ENCODE measurements at places on chromosomes 3 and 15. TPM values are rescaled to one million over a fixed set of nuclear protein-coding genes. Genes with fewer than 3 reads are reported as not detected.

DNA sequence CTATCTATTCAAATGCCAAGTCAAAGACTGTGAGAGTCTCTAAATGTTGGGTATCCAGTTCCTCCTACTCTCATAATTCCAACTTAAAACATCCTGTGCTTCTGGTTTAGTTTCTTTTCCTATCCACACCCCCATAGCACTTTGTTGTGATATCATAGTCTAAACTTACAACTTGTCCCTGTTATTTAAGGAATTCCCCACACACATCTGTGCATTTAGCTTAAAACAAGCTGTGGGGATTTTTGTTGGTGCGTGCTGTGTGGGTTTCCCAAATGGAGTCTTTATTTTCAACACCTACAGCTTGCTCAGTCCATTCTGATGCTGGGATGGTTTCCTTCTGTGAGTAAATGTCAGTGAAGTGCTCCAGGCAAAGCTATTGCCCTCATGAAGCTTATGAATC is 167.3 kb downstream of the GMNC start:
- DNase-seq = no peak

GRCh38 chr15:57245130-57245529 is 131.2 kb upstream of the CGNL1 start:
- DNase-seq = no peak

- DNase-seq = no peak
Observed at GRCh38 chr3:57952208-57952631, 56.0 kb upstream of the FLNB start.

DNA sequence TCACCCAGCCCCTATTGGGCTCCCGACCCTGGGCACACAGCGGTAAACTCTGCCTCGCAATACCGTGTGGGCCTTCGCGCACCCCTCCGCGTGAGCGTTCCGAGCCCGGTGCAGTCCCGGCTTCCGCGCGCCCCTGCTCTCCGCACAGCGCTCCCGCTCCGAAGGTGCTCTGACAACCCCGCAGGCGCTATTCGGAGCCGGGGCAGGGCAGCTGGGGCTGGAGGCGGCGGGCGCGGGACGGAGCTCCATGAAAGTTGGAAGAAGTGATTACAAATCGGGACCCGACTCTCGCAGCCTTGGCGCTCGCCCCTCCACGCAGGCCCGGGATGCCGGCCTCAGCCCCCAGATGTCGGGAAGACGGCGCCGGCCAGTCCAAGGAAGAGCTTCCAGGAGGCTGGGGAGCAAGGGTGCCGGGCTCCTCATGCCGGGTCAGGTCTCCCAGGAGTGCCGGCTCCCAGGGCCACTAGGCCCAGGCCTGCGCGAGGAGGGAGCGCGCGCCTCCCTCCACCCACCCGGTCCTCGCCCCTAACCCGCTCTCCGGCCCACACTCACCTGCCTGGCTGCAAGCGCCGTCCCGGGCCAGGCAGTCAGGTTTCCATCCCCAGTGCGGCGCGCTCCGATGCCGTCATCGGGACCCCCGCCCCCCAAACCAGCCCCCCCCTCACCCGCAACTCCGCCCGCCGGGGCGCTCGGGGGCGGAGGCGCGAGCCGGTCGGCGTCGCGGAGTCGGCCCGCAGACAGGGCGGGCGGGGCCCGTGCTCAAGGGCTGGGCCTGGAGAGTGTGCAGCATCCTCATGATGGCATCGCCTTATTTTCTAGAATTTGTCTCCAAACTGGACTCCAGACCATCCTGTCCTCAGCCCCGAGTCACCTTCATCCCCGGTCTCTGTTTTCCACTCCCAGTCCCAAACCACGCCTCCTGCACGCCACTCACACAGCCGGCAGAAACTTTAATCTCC is at the start of gene KIF7:
KIF7 (minus strand) TSS at position 621 of the 959 bp plus-strand sequence. CDS start 2,537 bp downstream, outside the sequence.
- DNase-seq = no peak

GOLGA8S gene
- polyA plus RNA-seq = 0.91 TPM

ECE2 gene
- not detected for polyA plus RNA-seq

RASL12 gene
- polyA plus RNA-seq = 7.8 TPM

- no peak for DNase-seq
Observed at GRCh38 chr3:6467186-6467585, 393.7 kb upstream of the GRM7 start.

DNA sequence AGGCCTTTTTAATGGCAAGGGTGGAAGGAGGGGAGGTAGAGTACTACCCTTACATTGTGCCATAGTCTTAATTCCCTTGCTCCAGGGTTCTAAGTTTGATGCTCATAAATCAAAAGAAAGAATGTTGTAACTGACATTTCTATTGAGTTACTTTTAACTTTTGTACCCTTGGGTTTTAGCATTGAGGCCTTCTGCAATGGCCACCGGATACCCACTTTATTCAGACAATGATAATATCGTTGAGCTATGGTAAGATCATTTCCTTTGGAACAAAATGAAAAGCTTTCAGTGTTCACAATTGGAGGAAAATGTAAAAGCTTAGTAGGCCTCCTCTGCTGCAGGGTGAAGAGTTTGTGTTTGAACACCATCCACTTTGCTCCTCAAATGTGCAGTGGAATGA is 16.8 kb downstream of the CGNL1 start:
- DNase-seq = no peak
